ENCODE measurements at places on chromosomes 3 and 15.

DNA sequence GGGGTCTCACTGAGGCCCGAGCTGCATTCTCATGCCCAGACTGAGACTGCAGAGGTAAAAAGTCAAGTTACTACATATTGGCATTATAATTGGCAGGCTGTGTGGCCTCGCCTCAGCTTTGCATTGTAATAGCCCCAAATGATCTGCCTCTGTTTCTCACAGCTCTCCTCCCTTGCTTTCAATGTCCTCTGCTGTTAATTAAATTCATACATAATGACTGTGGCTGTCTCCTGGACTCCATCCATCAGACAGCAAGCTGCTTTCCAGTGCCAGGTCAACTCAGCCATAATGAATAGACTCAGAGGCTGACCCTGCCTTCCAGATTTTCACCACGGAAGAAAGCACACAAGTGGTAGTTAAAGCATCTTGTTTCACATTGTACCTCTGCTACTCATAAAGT is 7.6 kb upstream of the RTP4 start:
- no peak for DNase-seq

DNA sequence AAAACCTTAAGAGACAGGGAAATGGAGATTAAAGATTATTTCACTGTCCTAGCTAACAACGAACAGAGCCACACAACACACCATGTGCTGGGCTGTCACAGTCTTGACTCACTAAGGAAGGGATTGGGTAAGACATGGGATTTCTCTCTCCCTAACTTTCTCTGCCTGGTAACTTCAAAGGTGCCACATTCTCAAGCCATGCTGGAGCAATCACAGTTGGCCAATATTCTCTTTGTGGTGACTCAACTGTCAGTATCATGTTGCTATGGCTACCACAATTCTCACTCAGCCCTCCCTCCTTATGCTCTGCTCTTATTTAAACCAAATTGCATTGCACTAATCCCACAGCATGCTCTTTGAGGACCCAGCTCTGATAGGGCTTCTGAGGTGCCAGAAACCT is 74.0 kb downstream of the OXNAD1 start:
- DNase-seq, result no peak

GRCh38 chr3:12114251-12114650 is 44.5 kb downstream of the TIMP4 start:
- no peak for DNase-seq

- DNase-seq, result no peak
Observed at GRCh38 chr3:135649361-135649760, 316.2 kb upstream of the PPP2R3A start.

Data from stimulated activated CD4-positive, alpha-beta T cell treated with anti-CD3 and anti-CD28 coated beads, Interleukin-1b, Interleukin-23, amount 100 ng/mL, for 4 hours (primary cell).